Hippocampal formation (tissue), 2 donors: ENCODE measurements at places on chromosomes 3 and 15.

GRCh38 chr3:9122732-9123364, 126.6 kb downstream of the SRGAP3 start:
- DNase-seq = no peak

GRCh38 chr3:73653877-73654276, 29.1 kb upstream of the PDZRN3 start:
- no peak for DNase-seq

DNA sequence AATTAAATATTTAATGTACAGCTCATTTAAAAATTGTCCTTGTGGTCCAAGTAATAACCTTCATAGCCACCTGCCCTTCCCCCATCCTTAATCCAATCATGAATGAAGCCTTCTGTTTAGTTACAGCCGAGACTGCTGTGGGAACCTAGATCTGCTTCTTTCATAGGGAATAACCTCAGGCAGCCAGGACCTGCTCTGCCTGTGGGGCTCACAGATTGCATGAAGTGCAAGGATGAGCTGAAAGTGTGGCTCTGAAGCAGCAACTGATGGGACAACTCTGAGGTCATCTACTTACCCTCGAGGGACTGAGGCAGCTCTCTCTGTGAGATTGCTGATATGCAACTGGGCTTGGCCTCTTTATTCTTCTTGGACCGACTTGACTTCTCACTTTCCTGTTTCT, 169.8 kb downstream of the POTEB3 start:
- DNase-seq = no peak

GRCh38 chr3:24565656-24566055, 71.0 kb upstream of the THRB start:
- DNase-seq = no peak

DNA sequence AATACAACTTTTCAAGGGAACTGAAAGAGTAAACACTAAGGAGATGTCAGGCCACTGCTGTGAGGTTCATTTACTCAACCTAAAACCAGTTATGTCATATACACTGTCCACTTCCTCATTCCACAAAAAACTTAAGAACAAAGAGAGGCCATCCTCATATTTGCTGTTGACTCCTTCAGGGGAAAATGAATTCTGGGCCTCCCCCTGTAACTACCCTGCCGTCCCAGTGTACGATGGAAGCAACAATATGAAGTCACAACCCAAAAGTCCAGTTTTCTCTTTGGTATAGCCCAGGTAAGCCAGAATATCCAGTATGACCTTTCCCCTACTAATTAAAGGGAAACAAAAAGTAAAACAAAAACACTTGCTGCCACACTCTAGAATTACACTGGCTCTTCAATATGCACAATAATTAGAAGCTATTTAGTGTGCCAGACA, 16.2 kb downstream of the CEP152 start:
- DNase-seq = no peak

GRCh38 chr3:151347432-151347831, 18.1 kb upstream of the P2RY13 start:
- DNase-seq = no peak

GRCh38 chr3:186683979-186684378, 18.2 kb downstream of the HRG start:
- DNase-seq = no peak

DNA sequence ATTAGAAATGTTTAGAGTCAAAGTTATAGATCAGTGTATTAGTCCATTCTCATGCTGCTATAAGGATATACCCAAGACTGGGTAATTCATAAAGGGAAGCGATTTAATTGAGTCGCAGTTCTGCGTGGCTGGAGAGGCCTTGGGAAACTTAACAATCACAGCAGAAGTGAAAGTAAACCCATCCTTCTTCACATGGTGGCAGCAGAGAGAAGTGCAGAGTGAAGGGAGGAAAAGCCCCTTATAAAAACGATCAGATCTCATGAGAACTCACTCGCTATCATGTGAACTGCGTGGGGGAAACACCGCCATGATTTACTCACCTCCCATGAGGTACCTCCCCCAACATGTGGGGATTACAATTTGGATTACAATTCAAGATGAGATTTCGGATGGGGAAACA, 871.5 kb downstream of the DIPK2A start:
- DNase-seq = no peak

GRCh38 chr3:62187022-62187431, 186.3 kb downstream of the FEZF2 start:
- no peak for DNase-seq

GRCh38 chr3:48656061-48656840, 6.4 kb downstream of the CELSR3 start:
- DNase-seq = peak; percentile 38

DNA sequence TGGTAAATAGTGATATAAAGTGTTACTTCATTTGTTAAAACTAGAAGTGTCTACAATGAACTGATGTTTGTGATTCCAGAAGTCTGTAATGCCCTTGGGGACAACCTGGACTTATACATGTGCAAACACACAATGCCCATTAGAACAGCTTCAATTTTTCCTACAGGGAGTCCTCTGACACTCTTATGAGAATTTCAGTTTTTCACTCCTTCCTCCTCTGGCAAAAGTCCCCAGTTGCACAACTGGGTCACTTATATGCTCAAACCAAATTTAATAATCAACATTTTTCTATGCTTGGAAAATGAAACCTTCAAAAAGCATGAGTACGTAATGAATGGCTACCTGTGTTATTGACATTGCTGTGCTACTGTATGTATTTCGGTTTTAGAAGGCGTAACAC, at the start of gene OR5H15:
TSS of gene OR5H15 (plus strand) at position 301 of the 400 bp plus-strand sequence. CDS start 2,004 bp downstream, outside the sequence.
- no peak for DNase-seq

DNA sequence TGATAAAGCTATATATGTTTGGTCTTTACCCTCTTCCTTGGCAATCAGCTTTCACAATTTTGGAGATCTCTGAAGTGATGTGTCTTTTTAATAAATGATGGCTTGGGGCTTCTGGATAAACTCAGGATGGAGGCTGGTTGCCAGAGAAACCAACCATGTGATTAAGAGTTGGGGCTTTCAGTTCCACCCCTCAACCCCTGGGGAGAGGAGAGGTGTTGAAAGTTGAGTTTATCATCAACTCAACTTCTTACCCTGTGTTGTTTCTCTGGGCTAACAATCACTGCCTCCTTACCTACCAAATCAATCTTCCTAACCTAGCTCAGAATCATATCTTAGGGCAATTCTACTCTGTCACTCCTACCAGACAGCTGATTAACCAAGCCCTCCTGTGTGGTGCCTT, 735.8 kb downstream of the ZPLD1 start:
- no peak for DNase-seq

DNA sequence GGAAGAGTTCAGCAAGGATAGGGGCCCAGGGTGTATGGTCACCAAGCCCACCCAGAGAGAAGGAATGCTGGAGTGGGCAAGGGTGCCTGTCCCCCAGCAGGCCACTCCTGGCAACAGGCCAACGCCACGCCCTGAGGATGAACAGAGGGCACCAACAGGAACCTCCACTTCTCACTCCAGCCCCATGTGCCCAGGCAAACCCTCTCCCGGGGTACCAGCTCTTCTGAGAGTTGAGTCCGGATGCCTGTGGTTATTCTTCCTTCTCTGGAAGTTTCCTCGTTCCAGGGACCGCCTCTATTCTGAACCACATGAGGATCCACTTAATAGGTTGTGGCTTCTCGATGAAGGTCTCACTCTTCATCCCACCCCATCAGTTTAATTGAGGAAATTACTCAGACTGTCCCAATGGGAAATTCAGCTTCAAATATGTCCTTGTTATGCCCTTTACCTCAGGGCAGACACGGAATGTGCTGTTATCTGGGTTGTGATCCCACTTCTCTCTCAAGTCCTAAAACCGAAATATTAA, 114.3 kb downstream of the LIPC start:
- DNase-seq = no peak

GRCh38 chr15:84747416-84748273, 747 bp upstream of the ZNF592 start:
- no peak for DNase-seq

GRCh38 chr3:172678068-172678467, 32.8 kb downstream of the NCEH1 start:
- no peak for DNase-seq

- no peak for DNase-seq
Measured at GRCh38 chr3:20054549-20054987, 14.3 kb downstream of the KAT2B start.

- no peak for DNase-seq
Measured at GRCh38 chr3:114597012-114597411, 303.2 kb downstream of the TIGIT start.
